Activated T-helper 1 cell treated with Interleukin-2 at 50 U/mL for 16 hours (primary cell): ENCODE measurements at places on chromosomes 7 and 10.

DNA sequence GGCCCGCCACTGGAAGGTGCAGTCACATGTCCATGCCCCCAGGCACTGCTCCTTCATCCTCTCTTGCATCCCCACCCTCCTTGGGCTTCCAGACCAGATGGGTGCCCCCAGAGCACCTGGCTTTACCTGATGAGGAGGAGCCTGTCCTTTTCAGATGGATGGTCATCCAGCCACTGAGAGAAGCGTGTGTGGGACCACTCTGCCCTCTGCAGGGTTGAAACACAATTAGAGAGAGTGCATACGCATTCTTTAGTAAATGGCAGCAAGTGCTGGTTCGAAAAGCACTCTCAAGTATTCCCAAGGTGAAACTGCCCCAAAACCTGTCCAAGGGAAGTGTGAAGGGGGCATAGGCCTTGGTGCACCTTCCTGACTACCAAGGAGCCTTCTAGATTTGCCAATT lies 41.6 kb downstream of the HBP1 start:
- no peak for DNase-seq

DNA sequence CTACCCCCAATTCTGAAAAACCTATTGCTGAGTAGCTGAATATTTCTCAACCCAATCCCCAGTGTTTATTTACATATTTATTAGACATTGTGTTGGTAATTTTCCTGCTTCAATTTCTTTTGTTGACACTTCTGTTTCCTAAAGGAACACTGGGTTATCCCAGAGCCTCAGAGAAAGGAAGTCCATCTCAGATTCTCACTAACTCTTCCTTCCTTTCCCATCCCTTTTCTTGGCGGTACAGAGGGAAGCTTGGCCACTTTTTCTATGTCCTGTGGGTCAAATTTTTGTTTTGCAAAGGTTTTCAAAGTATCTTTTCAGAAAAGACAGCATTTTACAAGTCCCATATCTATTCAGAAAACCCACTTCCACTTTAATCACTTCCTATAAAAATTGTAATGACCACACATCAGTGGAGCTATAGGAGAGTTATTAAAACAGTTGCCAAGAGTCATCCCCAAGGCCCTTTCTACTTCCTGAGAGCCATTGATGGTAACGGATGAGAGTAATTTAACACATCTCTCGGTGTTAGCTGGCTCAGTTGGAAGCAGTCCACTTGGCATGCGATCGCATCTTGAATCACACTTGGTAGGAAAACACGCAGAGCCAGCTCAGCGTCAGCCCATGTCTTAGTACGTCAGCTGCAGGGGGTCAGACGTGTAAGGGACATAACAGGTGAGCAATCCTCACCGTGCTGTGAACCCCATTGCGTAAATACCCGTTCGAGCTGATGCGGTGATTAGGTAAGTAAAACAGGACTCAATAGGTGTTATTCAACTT lies 231.1 kb upstream of the ADARB2 start:
- DNase-seq = no peak

DNA sequence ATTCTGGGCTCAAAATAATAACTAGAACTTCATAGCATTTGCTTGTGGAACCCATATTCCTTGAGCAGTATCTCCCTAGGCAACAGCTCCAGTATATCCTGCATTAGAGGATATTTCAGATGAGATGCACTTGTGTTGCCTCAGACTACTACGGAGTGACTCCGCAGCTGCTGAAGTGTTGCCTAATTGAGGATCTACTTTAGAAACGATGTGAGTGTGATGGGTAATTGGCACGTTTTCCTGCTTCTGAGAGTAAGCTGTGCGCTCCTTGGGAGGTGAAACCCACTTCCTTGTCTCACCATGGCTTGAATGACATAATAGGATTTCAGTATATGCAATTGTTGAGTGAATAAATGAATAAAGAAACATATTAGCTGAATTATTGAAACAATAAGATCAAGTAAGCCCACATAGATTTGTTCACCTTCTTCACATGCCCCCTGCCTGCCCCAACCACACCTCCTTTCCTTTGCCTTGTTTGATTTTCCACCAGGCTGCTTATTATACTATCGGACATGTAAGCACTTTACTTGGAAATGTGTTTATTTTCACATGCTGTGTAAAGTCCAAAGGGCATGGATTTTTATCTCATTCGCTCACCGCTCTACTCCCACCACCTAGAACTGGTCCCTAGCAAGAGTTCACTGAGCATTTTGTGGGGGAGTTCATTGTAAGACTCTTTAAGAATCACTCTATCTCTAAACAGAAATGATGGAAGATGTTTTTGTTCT lies 303.8 kb downstream of the KCNMA1 start:
- no peak for DNase-seq

DNA sequence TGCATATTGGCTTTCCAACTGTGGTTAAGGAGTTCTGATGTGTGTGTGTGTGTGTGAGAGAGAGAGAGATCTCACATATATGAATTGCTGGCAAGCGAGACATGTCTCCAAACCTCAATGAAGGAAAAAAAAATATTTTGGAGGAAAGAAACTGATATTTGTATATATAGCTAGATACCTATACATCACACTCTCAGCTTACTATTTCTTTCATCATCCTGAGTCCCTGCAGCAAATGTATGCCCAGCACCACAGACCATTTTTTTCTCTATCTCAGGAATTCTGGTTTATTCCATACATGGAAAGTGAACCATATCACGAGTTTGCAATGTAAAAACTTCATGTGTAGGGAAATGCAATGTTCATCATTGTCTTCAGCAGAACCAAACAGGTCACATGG lies 68.9 kb downstream of the MTERF1 start:
- DNase-seq = no peak

DNA sequence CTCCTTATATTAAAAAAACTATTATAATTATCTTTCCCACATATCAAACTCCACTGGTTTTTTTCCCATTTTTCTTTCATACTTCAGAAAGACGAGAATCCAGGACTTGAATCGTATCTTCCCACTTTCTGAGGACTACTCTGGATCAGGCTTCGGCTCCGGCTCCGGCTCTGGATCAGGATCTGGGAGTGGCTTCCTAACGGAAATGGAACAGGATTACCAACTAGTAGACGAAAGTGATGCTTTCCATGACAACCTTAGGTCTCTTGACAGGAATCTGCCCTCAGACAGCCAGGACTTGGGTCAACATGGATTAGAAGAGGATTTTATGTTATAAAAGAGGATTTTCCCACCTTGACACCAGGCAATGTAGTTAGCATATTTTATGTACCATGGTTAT lies 15.9 kb downstream of the SRGN start:
- no peak for DNase-seq

- DNase-seq = no peak
These were observed 112.4 kb downstream of the ST7 start for GRCh38 chr7:117065571-117066150.

DNA sequence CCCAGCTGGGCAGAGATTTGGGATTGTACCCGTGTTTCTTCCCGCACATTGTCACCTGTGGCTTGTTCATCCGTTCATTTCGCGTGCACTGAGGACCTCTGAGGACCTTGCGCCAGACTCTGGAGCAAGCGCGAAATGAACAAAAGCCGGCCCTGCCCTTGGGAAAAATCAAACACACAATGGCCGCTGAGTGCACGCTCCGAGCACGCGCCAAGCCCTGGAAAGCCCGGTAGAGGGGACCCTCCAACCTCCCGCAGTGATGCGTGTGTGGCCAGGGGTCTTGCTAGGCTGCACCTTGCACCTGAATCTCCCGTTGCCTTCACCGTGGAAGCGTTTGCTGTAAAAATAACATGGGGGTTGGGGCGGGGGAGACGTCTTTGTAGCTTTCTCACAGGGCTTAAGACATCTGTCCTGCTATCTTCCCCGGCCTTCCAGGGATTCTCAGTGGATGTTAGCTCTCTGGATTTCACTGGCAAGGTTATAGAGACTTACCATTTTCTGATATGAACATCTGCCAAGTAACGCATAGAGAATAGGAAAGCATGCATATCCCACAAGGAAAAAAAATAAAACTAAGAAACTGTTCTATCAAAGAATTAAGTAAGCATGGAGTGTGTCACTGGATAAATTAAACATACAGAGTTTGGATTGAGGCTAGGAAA lies 37.3 kb downstream of the ZNF777 start:
- DNase-seq = no peak

DNA sequence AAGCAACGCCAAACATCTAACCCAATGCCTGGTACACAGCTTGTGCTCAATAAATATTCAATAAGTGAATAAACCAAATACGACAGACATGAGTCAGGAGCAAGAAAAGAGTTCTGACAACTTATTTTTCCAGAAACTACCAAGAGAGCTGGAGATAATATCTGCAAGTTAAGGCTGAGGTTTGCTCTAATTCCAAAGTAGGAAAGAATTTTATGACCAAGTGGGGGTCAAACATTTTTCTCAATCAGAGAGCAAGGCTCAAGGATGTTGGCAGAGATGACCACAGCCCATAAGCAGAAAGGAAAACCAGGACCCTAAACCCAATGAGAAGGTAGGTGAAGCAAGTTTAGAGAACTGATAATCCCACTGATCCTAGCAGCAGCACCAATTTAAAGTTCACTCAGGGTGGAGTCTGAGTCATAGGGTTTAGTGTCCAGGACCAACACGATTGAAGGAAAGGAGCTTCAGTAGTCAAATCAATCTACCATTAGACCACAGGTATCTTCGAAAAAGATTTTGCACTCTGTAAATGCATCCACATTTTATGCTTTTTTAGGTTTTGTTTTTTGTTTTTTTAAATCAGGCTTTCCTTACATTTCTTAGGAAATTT lies 49.3 kb upstream of the KCNIP2 start:
- no peak for DNase-seq
